Left renal cortex interstitium (tissue), 4 donors: ENCODE measurements at places on chromosomes 1 and 21.

- no peak for DNase-seq
Measured at GRCh38 chr1:203168991-203169390, 6.6 kb downstream of the MYBPH start.

GRCh38 chr1:26580116-26580515 lies 50.6 kb downstream of the RPS6KA1 start:
- no peak for DNase-seq

DNA sequence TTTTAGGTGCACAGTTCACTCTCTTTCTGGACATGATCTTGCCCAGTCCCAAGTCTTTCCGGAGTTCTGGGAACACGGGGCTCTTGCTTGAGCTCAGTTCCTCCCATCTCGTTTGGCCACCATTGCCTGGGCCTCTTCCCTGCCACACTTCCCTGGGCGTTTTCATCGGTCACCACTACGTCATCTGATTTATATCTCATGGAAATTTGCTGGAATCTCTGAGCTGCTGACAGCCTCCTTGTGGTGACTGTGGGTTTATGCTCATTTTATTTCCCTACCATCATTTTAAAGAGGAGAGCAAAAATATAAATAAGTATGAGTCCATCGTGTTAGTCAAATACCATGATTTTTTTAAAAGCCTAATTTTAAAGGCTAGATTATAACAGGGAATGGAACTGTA lies 449.1 kb upstream of the KAZN start:
- DNase-seq, result no peak

GRCh38 chr1:38038861-38039260 lies 7.7 kb downstream of the POU3F1 start:
- no peak for DNase-seq

GRCh38 chr1:172390683-172391551 lies 29.6 kb upstream of the C1orf105 start:
- DNase-seq, result no peak

GRCh38 chr1:223748405-223748772 lies 36.0 kb downstream of the CAPN2 start:
- no peak for DNase-seq
